ENCODE measurements at places on chromosomes 2 and 18. TPM values are rescaled to one million over a fixed set of nuclear protein-coding genes. Genes with fewer than 3 reads are reported as not detected.

PDE1A gene
- total RNA-seq = 4.2 TPM

DNA sequence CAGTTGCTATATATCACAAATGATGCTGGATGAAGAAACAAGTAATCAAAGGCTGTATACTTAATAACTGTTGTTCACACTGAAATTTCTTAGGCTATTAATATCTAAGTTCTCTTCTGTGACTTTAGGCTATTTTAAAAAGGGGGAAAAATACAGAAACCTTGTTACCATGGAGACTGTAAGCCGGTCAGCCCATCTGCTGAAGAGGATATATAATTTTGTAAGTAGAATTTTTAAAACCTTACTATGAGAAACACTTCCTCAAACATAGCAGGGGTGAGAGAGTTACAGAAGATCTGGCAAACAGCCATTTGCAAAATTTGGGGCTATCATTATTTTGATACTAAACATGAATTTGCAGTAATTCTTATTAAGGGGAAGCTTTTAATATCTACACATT lies 27.8 kb downstream of the CACNB4 start:
- DNase-seq = no peak

GRCh38 chr2:120489023-120489422 lies 143.1 kb downstream of the INHBB start:
- peak; percentile 6 for DNase-seq

- no peak for DNase-seq
Measured at GRCh38 chr2:168614172-168615018, 158.3 kb downstream of the CERS6 start.

- DNase-seq = no peak
Measured at GRCh38 chr2:158359846-158360245, 96.7 kb downstream of the CCDC148 start.

DNA sequence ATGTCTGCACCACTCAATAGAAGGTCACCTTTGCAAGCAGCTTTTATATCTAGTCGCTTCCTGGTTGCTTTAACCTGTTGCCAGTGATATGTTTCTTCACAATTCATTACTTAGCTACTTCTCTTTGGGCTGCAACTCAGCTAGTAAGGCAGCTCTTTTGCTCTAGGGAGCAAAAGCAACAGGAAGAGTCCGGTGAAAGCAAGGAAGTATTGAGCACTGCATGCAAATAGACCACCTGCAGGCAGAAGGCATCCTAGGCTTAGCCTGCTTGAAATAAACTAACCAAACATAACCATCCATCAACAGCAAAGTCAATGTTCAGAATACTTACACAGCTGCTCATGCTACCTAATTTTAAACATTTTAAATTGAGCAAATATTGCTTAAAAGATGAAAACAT lies 529.2 kb upstream of the LINC00305 start:
- no peak for DNase-seq

GRCh38 chr2:145460112-145460511 lies 940.2 kb upstream of the ZEB2 start:
- no peak for DNase-seq
